Natural killer cell (primary cell): ENCODE measurements at places on chromosomes 11 and 22. TPM values are rescaled to one million over a fixed set of nuclear protein-coding genes. Genes with fewer than 3 reads are reported as not detected.

DNA sequence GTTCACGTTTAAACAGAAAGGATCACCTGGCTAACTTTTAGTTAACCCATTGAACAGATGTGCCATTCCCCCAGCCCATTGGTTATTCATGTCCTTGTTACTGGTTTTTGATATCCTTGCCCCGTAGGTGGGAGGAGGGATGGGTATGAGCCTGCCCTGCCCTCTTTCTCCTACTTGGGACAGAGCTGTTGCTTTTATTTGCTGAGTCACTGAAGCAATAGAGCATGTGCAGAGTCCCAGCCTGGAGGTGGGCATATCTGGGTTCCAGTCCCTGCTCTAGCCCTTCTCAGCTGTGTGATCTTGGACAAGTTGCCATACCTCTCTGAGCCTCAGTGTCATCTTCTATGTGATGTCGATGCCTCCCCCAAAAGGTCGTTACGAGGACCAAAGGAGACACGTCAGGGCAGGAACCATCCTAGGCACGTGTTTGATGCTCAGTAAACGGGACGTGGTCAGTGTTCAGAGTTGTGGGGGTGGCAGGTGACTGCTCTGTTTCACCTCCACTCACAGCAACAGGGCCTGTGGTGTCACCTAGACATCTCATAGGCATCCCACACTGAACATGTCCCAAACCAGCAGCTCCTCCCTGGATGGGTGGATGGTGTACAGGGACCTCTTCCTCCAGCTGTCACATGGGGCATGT lies 61.0 kb downstream of the BMAL1 start:
- DNase-seq = no peak

GRCh38 chr11:59578369-59578768 lies 37.2 kb downstream of the OSBP start:
- DNase-seq = no peak

DNA sequence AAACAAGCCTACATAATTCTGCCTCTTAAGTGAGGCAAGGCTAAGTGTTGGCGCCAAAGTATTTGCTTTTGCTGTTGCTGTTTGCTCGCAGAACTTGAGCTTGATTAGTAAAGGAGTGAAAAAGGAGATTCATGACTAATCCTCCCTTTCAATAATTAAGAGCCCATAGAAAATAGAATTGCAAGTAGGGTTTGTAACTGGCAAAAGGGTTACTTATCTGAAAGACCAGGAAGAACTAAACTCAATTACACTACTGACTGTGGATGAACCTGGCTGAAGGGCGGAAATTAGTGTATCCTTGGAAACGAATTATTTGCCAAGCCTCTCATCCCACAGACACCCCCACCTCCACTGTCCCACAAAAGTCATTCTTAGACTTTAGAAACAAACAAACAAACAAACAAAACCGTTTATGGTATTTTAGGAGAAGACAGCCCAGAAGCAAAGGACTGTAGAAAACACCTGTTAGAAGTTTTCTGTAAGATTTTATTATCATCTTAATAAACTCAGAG lies 411 bp upstream of the EXPH5 start:
- no peak for DNase-seq

Gene FAM83F
- total RNA-seq = 1.0 TPM

DNA sequence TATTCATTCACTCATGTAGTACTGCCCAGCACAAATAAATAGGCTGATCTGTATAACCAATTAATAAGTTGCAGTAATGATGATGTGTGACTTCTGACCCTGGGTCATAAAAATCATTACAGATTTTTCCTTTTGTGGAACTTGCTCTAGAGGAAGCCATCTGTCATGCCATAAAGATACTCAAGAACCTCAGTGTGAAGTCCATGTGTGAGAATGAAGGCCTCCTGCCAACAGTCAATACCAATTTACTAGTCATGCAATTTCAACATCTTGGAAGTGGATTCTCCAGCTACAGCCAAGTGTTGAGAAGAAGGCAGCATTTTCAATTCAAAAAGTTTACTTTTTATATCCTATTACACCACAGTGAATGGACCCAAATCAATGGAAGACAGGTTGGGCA lies 435.6 kb upstream of the LRRC4C start:
- no peak for DNase-seq

DNA sequence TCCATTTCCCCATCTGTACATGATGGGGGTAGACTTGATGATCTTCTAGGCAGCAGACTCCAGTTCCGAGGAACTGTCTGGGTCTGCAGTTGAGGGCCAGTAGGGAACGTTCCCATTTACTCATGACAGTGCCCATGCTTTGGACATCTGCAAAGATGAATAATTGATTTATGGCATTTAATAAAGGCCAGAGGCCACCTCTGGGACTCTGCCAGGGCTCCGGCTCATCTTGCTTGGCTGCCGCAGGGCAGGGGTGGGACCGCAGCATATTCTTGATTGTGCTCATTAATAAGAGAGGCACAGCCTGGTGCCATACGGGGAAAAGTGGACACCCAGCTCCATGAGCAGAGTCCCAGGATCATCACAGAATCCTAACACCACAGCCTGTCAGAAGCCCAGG lies 28.1 kb upstream of the KLHL35 start:
- no peak for DNase-seq
